ENCODE measurements at places on chromosomes 16 and 17.

GRCh38 chr16:26697807-26698206, 368.9 kb upstream of the C16orf82 start:
- DNase-seq = peak; percentile 89

- DNase-seq = peak; percentile 84
Observed at GRCh38 chr16:29994600-29995323, 655 bp downstream of the HIRIP3 start.

DNA sequence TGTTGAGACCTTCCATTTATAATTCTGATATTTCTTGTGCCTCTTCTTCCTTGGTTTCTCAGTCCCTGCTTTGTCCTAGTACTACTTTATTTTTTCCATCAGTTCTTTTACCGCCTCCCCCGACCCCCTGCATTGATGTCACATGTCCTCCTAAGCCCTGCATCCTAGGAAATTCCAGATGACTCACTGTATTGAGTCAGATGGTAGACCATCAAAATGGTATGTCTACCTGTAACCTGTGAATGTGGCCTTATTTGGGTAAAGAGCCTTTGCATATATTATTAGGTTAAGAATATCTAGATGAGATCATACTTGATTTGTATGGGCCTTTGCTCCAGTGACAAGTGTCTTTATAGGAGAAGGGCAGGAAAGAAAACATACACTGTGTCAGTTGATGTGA, 515.3 kb upstream of the CA10 start:
- DNase-seq = no peak

DNA sequence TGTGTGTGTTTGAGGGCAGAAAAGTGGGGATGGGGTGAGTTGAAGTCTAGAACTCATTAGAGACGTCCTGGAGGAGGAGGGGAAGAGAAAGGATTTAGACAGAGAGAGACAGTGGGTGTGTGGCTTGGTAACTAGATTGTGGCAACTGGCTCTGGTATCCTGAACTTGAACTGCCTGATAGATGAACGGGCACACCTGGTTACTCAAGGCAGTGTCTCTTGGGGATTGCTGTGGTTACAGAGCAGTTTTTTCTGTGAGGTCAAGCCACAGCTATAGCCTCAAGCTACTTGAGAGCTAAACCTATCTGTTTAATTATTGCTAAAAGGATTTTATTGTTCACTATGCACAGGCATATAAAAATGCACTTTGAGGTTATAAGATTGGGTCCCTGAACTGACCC, 29.8 kb upstream of the MYH2 start:
- no peak for DNase-seq

GRCh38 chr17:17557796-17558195, 33.7 kb downstream of the PEMT start:
- DNase-seq = no peak

- no peak for DNase-seq
Observed at GRCh38 chr16:24626256-24626655, 86.9 kb downstream of the RBBP6 start.

GRCh38 chr17:76048711-76049110, 21.6 kb upstream of the EVPL start:
- DNase-seq = no peak

Measured in NCI-H510A treated with DMSO at 0.1 percent for 48 hours (cell line).